ENCODE measurements at places on chromosomes 4 and X.

- DNase-seq: no peak
Measured at GRCh38 chr4:185379326-185380295, 16.1 kb downstream of the LRP2BP start.

DNA sequence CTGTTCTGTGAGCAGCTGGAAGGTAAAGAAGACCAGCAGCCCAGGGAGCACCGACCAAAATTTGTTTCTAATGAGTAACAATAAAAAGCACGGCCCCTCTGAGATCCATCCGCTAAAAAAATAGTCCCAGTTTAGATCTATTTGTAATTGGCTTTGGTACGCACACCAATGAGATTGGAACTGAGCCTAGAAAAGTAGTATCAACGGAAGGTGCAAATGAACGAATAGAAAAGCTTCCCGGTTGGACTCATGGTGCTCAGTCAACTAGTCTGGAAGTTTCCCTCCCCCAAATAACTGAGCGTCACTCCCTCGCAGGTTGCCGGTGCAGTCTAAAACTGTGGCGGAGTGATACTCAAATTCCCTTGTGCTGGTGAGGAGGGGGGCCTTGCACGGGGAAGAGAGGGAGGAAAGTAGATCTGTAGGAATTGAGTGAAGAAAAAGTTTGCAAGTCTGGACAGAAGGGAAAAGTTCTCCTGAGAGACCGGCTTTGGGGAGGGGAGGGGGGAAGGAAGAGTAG lies at the start of gene COL4A5:
COL4A5 (plus strand) TSS at position 413 of the 517 bp plus-strand sequence. CDS start 288 bp downstream, outside the sequence.
- peak; percentile 86 for DNase-seq

DNA sequence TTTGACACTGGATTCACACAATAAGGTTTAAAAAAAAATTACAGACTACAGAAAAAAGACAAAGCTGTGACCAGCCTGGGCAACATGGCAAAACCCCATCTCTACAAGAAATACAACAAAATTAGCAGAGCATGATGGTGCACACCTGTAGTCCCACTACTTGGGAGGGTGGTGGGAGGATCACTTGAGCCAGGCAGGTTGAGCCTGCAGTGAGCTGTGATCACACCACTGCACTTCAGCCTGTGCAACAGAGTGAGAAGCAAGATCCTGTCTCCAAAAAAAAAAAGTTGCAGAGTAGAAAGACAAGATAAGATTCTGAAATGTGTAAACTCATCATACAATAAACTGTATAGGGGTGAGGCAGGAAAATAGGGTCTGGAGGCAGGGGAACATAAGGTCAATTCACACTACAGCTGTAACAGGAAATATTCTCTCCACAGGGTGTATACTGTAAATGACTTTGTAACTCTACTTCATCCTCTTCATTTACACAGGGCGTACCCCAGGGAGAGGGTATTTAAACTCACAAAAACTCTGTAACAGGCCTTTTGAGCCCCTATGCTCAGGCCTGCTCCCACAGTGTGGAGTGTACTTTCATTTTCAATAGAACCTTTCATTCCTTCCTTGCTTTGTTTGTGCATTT lies 112.6 kb upstream of the MAPK10 start:
- DNase-seq: no peak

- no peak for DNase-seq
Measured at GRCh38 chrX:78708262-78708661, 39.3 kb upstream of the LPAR4 start.

DNA sequence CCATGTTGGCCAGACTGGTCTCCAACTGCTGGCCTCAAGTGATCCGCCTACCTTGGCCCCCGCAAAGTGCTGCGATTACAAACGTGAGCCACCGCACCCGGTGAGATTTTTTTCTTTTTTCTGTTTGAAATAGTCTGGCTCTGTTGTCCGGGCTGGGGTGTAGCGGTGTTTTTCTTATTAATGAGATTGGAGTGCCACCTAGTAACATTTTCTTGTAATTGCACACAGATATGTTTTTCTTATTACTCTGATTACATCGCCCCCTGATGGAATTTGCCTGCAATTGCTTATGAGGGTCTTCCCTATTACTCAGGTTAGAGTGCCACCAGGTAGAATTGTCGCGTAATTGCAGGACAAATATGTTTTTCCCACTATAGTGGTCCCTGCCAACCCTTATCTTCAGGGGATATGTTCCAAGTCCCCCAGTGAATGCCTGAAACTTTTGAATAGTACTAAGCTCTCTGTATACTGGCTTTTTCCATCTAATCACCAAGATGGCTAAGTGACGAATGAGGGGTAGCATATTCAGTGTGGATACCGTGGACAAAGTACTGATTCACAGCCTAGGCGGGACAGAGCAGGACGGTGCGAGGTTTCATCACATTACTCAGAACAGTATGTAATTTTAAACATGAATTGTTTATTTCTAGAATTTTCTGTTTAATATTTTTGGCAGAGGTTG lies 8.6 kb upstream of the PDHA1 start:
- DNase-seq: no peak

DNA sequence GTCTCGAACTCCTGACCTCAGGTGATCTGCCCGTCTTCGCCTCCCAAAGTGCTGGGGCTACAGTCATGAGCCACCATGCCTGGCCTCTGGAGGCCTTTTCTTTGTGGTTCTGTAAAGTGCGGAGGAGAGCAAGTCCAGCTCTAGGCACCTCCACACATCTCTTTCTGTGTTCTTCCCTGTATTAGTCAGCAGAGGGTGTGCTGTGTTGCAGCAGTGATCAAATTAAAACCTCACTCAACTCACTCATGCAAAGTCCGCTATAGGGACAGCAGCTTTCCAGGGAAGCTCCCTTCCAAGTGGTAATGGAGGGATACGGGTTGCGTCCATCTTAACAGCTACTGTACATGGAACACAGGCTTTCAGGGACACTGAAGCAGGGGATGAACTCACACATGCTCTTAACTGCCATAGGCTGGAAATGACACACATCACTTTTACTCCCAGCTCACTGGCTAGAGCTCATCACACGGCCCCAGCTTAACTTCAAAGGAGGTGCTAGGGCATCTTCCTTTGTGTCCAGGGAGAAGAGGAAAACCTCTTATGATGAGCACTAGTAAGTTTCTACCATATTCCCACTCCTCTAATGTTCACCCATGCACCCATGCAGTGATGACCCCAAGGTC lies 36.0 kb upstream of the CCNG2 start:
- DNase-seq: no peak

DNA sequence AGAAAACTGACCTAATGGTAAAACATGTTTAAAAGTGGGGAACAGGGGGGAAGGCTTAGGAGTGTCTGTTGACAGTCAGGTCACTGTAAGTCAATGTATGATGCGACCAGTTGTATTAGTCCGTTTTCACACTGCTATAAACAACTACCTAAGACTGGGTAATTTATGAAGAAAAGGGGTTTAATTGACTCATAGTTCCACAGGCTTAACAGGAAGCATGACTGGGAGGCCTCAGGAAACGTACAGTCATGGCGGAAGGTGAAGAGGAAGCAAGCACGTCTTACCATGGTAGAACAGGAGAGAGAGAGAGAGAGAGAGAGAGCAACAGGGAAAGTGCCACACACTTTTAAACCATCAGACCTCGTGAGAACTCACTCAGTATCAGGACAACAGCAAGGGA lies 13.0 kb upstream of the PLAC1 start:
- no peak for DNase-seq

GRCh38 chrX:120642871-120643270 lies 13.0 kb upstream of the C1GALT1C1 start:
- no peak for DNase-seq

- DNase-seq: no peak
Measured at GRCh38 chr4:7761720-7762119, 177.9 kb downstream of the AFAP1 start.

GRCh38 chr4:2937146-2937857 lies 25.9 kb downstream of the NOP14 start:
- no peak for DNase-seq

GRCh38 chr4:74237425-74237966 lies 70.8 kb upstream of the EPGN start:
- no peak for DNase-seq

DNA sequence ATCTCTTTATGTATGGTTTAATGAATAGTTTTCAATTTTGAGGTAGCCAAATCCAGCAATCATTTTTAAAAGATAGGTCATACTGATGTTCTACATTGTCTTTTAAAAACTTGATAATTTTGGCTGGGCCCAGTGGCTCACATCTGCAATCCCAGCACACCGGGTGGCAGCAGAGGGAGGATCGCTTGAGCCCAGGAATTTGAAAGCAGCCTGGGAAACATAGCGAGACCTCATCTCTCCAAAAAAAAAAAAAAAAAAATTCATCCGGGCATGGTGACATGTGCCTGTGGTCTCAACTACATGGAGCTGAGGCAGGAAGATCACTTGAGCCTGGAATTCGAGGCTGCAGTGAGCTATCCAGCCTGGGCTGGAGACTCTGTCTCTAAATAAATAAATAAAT lies 419.8 kb downstream of the GALNTL6 start:
- DNase-seq: no peak

GRCh38 chrX:38341442-38341841 lies 11.0 kb upstream of the OTC start:
- DNase-seq: no peak

DNA sequence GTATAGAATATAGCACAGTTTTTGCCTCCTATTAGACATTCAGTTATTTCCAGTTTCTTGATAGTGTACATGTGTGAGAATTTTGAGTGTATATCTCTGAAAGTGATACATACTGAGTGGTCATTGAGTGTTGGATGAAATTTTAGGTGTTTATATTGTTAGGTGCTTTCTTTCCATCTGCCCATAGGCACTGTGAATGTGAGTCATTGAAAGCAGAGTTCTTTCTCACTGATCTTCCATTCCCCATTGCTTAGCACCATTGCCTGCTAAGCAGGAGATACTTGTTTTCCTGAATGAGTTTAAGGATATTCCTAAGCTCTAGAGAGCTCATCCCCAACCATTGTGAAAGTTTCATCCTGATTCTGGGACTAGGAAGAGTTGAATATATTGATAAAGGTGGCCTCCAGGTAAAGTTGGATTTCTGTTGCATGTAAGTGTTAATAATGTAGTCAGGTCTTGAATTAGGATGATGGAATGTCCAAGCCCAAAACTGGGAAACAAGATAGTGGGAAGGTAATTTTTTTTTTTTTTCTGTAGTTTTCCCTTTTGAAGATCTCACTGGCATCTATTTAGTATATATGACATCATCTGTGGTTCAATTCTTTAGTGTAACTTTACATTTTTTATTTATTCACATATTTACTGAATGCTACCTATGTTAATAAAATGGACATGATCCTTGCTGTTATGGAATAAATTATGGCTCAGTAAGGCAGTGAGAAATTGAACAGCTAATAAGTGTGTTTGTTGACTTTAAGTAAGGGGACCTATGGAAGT lies 22.1 kb downstream of the UBE2K start:
- no peak for DNase-seq

GRCh38 chr4:59655996-59656395 lies 1544.1 kb upstream of the ADGRL3 start:
- DNase-seq: no peak

DNA sequence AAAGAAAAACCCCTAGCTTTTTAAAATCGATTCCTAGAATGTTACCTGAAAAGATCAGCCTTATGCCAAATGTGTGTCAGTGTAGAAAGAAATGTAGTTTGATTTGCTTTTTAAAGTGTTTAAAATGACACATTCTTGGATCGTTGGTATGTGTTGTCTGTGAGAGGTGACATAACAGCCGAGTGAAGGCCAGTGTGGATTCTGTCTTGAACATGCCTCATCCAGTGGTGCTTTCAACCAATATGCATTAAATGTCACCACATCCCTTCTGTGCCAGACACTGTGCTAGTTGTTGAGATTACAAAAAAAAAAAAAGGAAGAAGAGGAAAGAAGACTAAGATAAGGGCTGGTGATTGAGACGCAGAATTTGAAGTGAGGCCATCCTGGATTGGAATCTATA lies 994.2 kb upstream of the TENM3 start:
- no peak for DNase-seq

GRCh38 chr4:40952217-40952616 lies 202.5 kb downstream of the NSUN7 start:
- no peak for DNase-seq

DNA sequence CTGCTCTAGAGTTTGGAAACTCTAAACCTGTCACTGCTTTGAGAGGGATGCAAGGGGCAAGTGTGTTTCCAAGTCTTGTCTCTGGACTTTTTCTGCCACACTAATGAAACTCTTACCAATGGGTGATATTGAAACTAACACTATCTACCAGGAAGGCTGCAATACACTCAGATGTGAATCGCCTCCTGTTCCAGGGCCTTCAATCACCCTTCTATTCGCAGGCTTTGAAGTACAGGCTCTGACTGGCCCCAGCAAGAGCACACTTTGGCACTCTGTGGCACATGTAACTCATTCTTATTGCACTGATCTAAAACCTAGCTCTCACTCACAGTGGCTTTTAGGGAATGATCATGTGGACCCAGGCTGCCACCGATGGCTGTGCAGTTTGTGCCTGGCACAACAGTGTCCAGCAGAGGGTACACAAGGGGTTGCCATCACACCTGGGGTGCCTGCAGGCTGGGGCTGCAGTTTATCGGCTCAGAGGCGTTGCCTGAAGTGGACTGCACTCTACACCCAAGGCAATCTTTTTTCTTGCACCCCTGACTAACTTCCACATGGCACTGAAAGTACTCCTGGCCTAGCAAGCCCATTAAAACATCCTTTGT lies 210.8 kb downstream of the MGST2 start:
- DNase-seq: no peak

GRCh38 chr4:117847849-117848248 lies 186.4 kb upstream of the NDST3 start:
- DNase-seq: no peak

- no peak for DNase-seq
Measured at GRCh38 chr4:13750594-13750993, 123.1 kb upstream of the BOD1L1 start.

DNA sequence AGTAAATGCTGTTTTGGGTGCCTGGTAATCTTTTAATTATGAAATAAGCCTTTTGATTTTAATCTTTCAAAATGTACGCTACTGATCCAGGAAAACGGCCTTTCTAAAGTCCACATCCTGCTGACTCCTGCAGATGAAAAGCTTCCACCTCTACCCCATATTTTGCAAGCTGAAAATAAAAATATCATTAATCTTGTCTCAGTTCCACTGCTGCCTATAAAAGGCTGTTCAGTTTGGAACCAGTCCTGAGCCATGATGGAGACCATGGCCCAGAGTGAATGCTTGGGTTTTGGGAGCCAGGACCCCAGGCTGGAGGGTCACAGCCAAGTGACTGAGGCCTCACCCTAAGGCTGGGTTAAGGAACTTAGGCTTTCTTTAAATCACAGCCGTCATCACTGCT lies 110.8 kb downstream of the AFF1 start:
- DNase-seq: no peak

- no peak for DNase-seq
Measured at GRCh38 chr4:153639833-153640802, 44.0 kb upstream of the TLR2 start.

DNA sequence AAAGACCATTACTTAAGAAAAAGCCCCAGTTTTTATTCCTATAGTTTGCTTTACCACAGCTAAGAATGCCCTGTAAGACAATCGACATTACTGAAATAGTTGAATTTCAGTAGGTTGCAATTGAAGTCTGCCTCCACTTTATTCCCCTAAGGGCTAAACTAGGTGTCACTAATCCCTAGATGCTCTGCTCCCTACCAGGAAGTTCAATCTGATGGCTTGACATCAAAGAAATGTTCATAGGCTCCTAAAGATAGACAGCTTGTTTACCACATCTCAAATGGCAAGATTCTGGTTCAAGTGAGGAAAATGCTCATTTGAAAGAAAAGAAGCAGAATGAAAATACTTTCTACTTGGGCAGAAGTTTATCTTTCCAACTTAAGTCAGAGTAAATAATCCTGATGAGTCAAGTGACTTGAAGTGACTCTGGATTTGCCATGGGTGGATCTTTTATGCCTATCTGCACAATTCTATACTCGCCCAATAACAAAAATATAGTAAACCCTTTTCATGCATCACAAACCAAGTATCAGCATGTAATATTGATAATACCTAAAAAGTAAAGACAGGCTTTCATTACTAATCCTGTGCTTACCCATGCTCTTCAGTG lies 117.2 kb downstream of the SH3RF1 start:
- DNase-seq: no peak

Measured in NCI-H446 treated with DMSO at 0.1 percent for 48 hours (cell line).